ENCODE measurements at places on chromosomes 3 and 15. TPM values are rescaled to one million over a fixed set of nuclear protein-coding genes. Genes with fewer than 3 reads are reported as not detected.

- DNase-seq = peak; percentile 63
Observed at GRCh38 chr3:45647148-45647619, 42.0 kb upstream of the SACM1L start.

- no peak for DNase-seq
Observed at GRCh38 chr3:121477589-121477988, 68.2 kb downstream of the POLQ start.

DNA sequence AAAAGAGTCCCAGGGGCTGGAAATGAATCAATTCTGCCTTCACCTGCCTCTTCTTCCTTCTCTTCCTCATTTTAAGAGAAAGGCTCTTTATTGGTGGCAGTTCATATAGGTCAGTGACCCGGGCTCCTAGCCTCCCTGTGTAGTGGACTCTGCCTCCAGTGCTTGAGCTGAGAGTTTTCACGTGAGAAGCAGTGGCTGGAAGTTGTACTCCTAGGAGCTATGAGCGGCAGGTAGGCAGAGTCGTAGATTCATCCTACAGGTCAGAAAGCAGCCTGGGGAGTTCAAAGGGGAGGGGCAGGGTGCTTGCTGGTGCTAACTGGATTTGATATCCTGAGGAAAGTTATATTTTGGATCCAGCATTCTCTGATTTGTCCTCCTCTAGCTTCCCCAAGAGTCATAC is 101.1 kb downstream of the RPLP1 start:
- no peak for DNase-seq

Gene IQCH
- 3.2 TPM for total RNA-seq

GRCh38 chr15:62431817-62432216 is 266.7 kb upstream of the C2CD4B start:
- DNase-seq = no peak

GRCh38 chr15:73585871-73586654 is 47.1 kb downstream of the NPTN start:
- DNase-seq = no peak

DNA sequence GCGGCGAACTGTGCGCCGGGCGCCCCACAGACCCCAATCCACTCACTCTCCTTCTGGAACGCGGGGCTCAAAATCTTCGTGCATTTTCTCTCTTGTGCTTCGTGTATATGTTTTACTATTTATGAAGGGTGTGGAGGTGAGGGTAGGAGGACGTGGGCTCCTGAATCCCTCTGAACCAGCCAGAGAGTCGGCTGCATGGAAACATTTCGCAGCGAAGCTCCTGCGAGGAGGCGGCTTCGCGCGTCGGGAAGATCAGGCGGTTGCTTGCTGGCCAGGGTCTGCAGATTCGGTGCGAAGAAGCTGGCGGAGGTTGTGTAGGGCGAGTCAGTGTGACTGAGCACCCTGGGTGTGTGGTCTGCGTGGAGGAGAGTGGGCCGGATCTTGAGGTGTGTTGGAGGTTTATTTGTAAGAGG is 1.1 kb downstream of the CNTN4 start:
- DNase-seq = no peak

DNA sequence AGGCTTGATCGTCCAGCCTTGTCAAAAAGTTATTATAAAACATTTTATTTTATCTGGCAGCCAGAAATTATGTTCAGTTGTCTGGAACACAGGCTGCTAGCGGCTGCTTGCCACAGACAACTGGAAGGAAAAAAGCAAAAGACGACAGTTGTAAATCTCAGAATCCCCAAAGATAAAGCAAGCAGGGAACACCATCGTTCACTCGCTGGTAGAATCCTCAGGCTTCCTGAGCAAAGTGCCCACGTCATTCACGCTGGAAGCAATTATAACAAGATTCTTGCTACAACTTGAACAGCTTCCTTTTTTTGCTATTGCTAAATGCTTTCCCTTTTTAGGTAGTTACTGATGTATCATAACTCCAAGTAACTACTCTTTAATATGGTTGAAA is 33.6 kb downstream of the ADAMTS17 start:
- no peak for DNase-seq

- DNase-seq = no peak
Observed at GRCh38 chr3:177317247-177317646, 120.0 kb upstream of the TBL1XR1 start.

DNA sequence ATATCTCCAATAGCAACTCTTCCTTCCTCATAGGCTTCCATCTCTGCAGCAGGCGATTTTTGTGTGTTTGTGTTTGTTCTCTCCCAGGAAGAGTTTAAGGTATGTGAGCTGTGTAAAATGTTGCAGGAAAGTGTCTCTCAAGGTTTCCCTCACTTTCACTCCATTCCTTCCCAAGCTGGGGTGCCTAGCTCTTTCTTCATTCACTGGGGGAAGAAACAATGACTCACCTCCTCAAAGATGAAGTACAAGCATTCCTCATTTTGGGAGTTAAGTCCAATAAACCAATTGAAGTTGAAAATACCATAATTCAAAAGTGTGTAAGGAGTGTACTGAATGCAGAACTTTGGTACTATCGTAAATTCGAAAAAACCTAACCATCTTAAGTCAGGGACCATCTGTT is 422.7 kb upstream of the CFAP20DC start:
- DNase-seq = no peak

Gene CSPG5
- 1.3 TPM for total RNA-seq

DNA sequence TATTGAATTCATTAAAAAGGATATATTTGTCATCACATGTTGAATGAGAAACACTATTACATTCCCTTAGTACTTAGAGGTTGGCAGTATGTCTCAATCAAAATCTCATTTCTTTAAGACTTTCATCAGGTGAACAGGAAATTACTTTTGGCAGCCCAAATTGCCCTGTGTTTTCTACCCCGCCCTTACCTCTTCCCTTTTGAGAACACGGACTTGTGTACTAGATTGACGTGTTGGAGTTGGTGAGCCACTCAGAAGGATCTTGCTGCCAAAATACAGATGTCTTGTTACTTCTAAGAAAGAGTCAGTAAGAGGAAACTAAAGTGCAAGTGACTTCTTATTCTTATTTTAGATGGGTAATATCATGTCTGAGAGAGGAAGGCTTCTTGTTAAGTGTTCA is 386.9 kb downstream of the FEZF2 start:
- DNase-seq = no peak

Gene KNG1
- total RNA-seq = not detected

- peak; percentile 38 for DNase-seq
Observed at GRCh38 chr3:111236836-111237713, 165.5 kb downstream of the NECTIN3 start.

GRCh38 chr3:151262871-151263525 is 15.3 kb downstream of the P2RY14 start:
- no peak for DNase-seq

- no peak for DNase-seq
Observed at GRCh38 chr3:128663151-128663550, 12.5 kb upstream of the RPN1 start.

GRCh38 chr3:61847784-61848462 is 286.6 kb downstream of the PTPRG start:
- no peak for DNase-seq

Gene NR2F2
- total RNA-seq = 14.1 TPM

- no peak for DNase-seq
Observed at GRCh38 chr3:129009266-129009665, 8.2 kb downstream of the EFCC1 start.

GRCh38 chr15:28920781-28921331 is 35.1 kb downstream of the APBA2 start:
- no peak for DNase-seq

DNA sequence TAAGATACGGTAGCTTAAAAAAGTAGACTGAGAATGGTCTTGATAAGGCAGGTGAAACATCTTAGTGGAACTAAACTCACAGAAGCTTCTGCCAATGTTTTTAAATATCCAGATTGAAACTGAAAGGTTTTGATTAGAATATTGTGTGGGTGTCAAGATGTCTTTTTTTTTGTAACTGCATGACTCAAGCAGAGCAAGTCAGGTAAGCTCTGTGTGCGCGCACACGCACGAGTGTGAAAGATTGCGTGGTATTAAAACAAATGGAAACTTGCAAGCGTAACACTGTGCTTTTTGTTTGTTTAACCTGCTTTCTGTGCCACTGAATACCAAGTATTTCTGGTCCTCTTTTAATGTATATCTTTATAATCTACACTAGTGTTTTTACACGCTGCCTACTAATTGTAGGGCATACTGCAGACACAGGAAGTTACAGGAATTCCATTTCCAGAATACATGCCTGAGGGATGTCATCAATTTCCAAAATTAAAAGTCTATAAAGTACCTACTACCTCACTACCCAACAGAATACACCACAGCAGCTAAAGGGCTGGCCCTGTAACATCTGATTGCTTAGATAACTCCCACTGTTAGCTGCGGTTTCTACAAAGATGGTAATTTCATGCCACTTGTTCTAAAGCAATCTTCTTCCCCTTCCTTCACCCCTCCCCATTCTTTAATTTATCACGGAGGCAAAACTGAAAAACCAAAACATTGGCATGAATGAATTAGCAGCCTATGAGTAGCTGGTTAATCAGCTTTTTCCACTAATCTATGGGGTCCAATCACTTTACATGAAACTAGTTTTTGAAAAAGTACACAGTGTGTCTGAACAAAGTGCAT is 472.8 kb downstream of the SHQ1 start:
- DNase-seq = no peak

- DNase-seq = peak; percentile 74
Observed at GRCh38 chr3:115814778-115815380, 191.6 kb downstream of the GAP43 start.

DNA sequence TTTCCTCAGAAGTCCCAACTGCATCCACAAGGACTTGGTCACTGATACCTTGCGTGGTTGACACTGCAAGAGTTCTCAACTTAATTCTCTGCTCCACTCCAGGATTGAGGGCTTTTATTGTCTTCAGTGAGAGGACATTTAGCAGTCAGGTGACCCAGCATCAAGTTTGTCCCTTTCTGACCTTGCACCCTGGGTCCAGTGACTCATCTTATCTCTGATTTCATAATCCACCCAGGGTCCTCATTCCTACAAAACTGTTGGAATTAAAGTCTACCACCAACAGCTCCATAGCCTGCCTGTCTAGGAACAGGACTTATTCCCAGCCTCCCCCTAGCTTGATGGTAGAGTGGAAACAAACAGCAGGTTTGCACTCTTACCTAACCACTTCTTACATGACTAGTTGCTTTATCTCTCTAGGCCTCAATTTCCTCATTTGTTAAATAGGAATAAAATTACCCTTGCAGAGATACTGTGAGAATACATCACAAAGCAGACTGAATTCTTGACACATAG is 151.3 kb upstream of the LPP start:
- DNase-seq = no peak

DNA sequence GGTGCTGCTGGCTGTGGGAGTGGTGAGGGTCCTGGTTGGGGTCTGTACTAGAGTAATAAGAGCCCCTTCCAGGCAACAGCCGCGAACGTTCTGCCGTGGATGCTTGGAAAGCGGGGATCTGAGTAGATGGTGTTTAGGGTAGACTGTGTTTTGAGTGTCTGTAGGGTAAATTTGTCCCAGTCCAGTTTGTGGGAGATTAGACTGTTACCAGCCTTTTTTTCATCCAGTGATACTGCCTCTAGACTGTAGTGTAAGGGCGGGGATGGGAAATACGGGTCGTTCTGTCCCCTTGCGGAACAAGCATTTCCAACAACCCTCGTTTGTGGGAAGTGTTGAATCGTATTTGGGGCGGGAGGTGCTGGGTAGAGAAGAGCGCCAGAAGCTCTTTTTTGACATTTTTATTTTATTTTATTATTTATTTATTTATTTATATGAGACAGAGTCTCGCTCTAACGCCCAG is 424 bp downstream of the HAUS2 start:
- peak; percentile 24 for DNase-seq

DNA sequence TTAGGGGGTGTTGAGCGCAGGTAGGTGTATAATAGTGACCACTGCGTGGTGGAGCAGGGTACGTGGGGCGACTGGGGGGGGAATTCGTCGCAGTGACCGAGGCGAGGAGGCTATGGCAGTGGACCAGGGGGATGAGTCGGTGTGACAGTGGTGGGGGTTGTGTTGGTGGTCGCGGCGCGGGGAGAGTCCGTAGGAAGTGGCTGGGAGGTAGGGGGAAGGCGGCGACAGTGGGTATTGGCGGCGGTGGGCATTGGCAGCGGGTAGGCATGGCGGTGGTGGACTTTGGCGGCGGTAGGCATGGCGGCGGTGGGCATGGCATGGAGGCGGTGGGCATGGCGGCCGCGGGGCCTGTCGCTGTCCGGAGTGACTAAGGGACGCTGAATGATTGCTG is 739 bp downstream of the SNRPN start:
- DNase-seq = peak; percentile 20

Gene TICRR
- 10.0 TPM for total RNA-seq

- no peak for DNase-seq
Observed at GRCh38 chr3:133829310-133829707, 23.7 kb downstream of the SRPRB start.

Gene TMEM39A
- total RNA-seq = 72.5 TPM

DNA sequence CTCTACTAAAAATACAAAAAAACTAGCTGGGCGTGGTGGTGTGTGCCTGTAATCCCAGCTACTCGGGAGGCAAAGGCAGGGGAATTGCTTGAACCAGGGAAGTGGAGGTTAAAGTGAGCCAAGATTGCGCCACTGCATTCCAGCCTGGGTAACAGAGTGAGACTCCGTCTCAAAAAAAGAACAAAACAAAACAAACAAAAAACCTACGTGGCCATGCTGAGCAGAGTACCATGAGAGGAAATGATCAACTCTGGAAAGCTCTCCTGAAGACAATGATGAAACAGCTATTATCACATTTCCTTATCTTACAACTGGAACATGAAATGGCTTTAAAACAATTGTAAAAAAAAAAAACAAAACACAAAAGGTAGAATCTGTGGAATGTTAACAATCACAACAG is 75.2 kb downstream of the CHSY1 start:
- DNase-seq = no peak

Gene MAP1A
- total RNA-seq = 2.7 TPM

Gene TTC21A
- total RNA-seq = 1.3 TPM

DNA sequence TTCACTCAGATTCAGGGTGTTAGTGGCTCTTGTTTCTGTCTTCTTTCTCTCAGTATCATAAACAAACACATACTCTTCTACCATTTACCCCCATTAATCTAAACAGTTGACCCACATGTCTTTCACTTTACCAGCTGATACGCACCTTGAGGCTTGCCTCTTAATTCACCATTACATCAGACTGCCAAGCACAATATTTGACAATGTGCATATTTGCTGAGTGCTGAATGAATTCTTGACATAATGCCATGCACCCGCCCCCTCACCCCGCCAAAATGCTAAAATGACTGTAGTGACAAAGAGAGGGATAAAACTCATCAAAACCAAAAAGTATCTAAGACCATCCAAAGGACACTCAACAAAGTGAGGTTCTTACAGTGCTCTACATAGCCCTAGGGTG is 57.4 kb downstream of the NGLY1 start:
- DNase-seq = no peak

Gene ONECUT1
- total RNA-seq = not detected

Gene MINDY2
- 10.3 TPM for total RNA-seq

Gene EPHB3
- 1.4 TPM for total RNA-seq

- DNase-seq = peak; percentile 65
Observed at GRCh38 chr15:67690936-67691335, 134.4 kb upstream of the SKOR1 start.

GRCh38 chr3:127525373-127525772 is 65.2 kb downstream of the TPRA1 start:
- DNase-seq = peak; percentile 73

Measured in Daoy (cell line).